ENCODE measurements at places on chromosomes 2 and 18.
A peak's percentile ranks its signal among the peaks of the same experiment; 100 is the strongest.

DNA sequence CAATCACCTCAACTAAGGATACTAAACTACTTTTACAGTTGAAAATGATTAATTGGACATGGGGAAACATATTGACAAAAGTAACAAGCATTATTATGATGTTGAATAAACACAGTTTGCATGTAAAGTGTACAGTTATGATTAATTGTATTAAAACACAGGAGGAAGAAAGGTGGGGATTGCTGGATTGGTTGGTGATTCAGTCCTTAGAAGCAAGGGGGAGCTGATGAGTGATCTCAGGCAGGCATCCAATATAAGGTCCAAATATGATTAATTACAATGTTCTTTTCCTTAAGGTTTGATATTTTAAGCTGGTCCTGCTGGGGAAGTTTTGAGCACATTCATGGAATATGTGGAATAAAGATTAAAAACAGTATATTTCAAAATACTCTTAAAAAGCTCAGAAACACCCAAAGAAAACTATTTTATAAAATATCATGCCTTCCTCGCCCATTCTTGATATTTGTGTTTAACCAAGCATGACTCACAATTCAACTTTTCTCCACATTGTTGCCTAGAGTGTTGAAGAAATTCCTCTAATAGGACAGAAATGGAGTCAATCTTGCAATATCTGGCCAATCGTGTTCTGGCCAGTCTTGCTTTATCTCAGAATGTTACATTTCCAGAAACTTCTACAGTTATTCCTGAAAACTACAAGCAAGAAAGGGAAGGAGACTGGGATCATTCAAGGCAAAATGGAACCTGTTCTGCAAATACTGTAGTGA is 268.2 kb downstream of the RPIA start:
- no peak for DNase-seq

GRCh38 chr2:83342860-83343329 is 1116.2 kb downstream of the SUCLG1 start:
- DNase-seq, result no peak

- no peak for DNase-seq
Measured at GRCh38 chr2:203591642-203592041, 56.5 kb upstream of the RAPH1 start.

- DNase-seq, result peak; percentile 77
Measured at GRCh38 chr2:70922235-70923234, 13.2 kb upstream of the ATP6V1B1 start.

DNA sequence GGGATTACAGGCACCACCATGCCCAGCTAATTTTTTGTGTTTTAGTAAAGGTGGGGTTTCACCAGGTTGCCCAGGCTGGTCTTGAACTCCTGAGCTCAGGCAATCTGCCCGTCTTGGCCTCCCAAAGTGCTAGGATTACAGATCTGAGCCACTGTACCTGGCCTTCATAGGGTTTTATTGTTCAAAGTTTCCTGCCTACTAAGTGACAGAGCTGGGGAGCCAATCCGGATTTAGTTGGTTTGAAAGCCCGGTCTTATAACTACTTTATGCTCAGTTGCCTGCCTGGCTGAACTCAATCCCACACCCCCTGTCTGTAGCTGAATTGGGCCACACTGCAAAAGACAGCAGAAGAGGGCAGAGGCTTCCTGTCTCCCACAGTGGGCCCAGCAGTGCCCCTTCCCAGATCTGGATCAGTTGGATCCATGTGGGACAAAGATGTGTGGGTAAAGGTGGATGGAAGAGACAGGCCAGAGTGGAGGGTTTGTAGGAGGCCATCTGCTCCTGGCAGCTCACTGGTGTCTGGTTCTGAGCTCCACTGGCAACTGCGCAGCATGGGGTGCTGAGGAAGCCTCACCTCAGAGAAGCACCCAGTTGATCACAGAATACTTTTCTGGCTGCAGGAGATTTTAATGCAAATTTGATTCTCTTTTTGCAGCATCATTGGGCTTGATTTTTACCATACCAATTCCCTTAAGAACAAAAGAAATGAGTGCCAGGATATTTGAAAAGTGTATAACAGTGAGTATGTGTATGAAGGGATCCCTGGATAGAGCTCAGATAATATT is 144.9 kb downstream of the DDX1 start:
- DNase-seq, result no peak
